Occipital lobe (tissue), 3 donors: ENCODE measurements at places on chromosomes 4 and X. TPM values are rescaled to one million over a fixed set of nuclear protein-coding genes. Genes with fewer than 3 reads are reported as not detected.

Gene ITGB1BP2
- total RNA-seq, result 0.78 TPM

Gene TCEAL5
- total RNA-seq, result 7.2 TPM

Gene TMSB15C
- 43.8 TPM for total RNA-seq

Gene CLIC2
- 5.1 TPM for total RNA-seq

Gene P2RY10
- not detected for total RNA-seq

Gene USP17L13
- not detected for total RNA-seq

Gene REPS2
- total RNA-seq, result 37.7 TPM

Gene PLK4
- total RNA-seq, result 11.7 TPM

Gene UGT2A3
- under 0.01 TPM for total RNA-seq

Gene MND1
- 5.1 TPM for total RNA-seq

Gene PAGE2B
- total RNA-seq, result not detected

Gene ARAF
- 7.3 TPM for total RNA-seq

Gene TMEM255A
- total RNA-seq, result 1.4 TPM

Gene CSAG1
- not detected for total RNA-seq

Gene SPANXA2
- total RNA-seq, result not detected

Gene ADRA2C
- total RNA-seq, result 2.2 TPM

Gene SPCS3
- total RNA-seq, result 114 TPM

Gene TMSB15B
- 26.0 TPM for total RNA-seq

Gene SLC4A4
- 15.6 TPM for total RNA-seq
